ENCODE measurements at places on chromosomes 1 and 21.

- DNase-seq = no peak
Observed at GRCh38 chr1:20080441-20081352, 10.7 kb downstream of the PLA2G5 start.

DNA sequence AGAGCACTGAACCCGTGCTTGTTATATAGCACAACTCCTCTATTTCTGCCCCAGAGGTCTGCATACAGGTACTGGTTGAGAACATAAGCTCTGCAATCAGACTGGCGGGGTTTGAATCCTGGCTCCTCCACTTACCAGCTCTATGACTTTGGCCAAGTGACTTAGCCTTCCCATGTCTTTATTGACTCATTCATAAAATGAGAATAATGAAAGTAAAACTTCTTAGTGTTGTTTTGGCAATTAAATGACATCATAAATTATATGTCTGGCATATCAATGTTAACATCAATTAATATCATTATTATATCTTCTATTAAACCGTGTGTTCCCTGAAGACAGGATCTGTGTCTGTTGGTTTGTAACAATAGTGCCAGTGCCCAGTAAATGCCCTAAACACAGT lies 4.3 kb downstream of the INKA2 start:
- no peak for DNase-seq

- no peak for DNase-seq
Observed at GRCh38 chr1:106717591-106717990, 338.9 kb upstream of the PRMT6 start.

- no peak for DNase-seq
Observed at GRCh38 chr1:66396212-66396890, 137.6 kb upstream of the SGIP1 start.

GRCh38 chr1:209486861-209487593 lies 96.5 kb upstream of the CAMK1G start:
- no peak for DNase-seq

DNA sequence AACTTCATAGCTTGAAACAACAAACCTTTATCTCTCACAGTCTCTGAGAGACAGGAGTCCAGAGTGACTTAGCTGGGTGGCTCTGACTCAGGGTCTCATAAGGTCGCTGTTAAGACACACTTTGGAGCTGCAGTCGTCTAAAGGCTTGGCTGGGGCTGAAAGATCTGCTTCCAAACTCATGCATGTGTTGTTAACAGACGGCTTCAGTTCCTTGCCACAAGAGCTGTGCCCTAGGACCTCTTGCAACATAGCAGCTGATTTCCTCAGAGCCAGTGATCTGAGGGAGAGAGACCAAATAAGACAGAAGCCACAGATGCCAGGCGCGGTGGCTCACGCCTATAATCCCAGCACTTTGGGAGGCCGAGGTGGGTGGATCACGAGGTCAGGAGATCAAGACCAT lies 176.8 kb downstream of the DISC1 start:
- DNase-seq = no peak

DNA sequence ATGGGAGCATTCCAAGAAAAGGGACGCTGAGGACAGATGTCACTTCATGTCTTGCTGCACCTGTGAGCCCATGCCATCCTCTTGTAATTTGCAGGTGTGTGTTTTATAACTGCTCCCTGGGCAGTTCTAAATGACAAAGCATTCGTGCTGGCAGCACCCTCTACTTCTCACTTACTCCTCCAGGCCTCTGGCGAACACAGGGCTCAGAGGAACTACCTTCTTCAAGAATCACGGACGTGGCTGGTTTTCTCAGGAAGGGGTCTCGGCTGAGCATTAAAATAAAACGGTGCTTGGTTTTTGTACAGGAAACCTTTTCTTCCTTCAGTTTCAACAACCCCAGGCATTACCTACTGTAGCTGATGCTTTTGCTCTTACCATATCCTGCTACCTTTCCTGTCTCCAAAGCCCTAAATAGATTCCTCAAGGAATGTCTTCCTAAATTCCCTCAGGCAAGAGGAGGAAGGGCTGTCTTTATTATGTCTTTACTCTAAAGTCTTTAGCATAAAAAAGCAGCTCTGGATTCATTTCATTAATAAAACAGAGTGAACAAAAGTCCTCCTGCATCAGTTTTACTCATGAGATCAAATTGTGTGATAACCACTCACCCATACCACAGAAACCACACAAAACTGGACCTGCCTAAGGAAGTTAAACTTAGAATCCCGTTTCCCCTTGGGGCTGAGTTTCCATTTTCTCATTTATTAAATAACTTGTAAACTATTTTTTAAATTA lies 79.0 kb upstream of the MAP10 start:
- DNase-seq = no peak

DNA sequence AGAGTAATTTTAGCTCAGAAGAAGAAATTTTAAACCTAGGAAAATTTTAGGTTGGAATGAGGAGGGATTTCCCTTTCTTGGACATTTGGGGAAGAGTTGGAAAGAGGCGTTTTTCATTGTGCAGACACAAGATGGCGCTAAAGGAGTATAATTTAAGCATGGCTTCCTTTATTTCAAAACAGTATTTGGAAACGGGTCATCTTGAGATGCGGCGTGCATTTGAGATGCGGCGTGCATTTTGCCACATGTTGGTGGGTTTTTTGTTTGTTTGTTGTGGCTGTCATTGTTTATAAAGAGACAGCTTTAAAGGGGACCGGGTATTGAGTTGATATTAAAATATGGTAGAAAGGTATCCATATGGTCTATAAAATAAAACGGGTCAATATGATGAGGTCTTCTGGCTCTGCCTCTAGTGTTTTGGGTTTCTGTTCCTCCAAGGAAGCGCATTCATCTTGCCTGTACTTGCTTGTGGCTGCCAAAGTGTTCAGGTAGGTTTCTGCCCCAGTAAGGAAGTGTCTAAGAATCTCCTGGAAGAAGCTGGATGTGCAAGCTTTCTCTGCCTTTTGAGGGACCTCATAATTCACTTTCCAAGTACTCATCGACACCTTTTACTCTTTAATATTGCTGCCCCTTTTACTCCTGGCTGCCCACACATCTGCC lies 210.3 kb downstream of the SLC35F3 start:
- DNase-seq = peak; percentile 22

DNA sequence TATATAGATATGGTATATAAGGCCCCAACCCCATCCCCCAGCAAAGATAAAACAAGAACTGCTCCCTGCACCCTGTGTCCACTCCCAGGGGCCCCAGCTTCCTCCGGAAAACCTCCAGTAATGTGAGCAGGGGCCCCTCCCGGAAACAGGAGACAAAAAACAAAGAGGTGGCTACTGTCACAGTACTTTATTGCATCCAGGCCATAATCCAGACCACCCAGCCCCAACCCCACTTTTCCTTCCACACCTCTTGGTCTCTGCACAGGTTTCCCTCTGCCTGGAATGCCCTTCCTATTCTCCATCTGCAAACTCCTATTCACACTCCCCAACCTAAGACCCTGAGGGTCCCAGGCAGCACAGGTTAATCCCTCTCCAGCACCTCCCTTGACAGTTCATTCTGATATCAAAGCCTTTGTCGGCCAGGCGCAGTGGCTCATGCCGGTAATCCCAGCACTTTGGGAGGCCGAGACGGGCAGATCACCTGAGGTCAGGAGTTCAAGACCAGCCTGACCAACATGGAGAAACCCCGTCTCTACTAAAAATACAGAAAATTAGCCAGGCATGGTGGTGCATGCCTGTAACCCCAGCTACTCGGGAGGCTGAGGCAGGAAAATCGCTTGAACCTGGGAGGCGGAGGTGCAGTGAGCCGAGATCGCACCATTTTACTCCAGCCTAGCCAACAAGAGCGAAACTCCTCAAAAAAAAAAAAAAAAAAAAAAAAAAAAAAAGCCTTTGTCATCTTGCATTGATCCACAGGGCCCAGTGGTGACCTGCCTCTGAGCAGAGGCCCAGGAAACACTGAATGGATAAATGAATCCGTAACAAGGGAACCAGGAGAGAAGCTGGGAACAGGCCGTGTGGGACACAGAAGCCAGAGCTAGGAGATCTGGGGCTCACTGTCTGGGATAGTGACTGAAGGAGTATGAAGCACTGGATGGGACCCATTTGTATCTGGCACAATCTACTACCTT lies 2.3 kb upstream of the AUNIP start:
- no peak for DNase-seq

DNA sequence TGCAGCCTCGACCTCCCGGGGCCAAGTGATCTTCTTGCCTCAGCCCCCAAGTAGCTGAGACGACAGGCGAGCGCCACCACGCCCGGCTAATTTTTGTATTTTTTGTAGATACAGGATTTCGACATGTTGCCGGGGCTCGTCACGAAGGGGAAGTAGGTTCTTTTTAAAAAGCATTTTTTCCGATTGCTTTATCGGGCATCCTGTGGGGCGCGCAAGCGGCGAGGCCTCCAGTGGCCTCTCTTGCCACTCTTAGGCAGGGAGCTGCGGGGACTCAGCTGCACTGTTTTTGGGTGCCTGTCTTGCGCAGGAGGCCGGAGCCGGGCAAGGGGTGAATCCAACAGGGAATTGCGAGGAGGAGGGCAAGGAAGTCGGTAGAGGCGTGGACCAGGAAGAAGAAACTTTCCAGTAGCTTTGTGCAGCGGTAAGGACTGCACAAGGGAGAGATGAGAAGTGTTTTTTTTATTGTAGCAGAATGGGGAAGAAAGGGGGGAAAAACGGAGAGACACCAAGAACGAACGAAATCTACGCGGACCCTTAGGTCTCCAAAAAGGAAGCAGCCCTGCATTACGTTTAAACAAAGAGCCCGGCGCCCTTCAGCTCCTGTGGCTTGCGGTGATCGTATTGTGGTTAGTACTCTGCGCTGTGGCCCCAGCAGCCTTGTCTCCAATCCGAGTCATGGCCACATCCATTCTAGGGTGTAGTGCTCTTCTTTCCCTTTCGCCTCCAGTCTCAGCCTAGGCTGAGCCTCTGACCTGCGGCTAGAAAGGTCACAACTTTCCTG lies 164.8 kb downstream of the PPIAL4G start:
- DNase-seq = no peak

DNA sequence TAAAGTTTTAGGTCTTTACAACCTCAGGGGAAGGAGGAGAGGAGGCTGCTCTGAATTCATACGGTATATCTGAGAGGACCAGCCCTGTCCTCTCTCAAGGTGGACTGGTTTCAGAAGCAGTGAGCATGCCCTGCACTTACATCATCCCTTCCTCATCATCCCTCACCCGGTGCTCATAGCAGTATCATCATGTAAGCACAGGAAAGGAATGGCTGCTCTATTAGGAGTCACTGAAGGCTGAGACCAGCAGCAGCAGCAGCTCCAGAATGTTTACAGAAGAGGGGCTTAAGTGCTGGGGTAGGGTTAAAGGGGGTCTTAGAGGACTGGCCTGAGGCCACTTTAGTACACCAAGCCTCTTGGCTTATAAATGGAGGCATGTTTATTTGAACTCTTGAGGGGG lies 185.9 kb downstream of the AK5 start:
- no peak for DNase-seq

DNA sequence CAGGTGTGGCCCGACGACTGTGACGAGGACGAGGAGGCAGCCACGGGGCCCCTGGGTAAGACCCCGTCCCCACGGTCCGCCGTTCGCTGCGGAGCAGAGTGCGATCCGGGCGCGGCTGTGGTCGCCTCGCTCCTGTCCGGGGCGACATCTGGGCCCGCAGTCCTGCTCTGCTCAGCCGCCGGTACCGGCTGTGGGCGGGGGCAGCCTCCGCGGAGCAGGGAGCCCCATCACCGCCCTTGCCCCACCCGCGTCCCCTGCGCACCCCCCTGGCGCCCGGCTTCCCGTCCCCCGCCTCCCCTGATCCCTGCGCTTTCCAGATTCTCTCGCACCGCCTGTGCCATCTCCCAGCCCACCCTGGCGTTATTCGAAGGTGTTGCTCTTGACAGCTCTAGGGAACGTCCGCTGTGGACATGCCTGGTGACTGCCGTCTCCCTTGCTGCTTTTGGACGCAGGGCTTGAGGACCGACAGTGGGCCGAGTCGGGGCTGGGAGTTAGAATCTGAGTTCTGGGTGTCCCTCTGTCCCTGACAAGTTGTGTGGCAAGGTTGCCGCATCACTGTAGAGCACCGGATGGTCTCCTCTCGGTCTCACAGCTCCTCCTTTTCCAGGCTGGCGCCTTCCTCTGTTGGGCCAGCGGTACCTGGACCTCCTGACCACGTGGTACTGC lies 596 bp downstream of the TOR3A start:
- DNase-seq = no peak

GRCh38 chr1:15958793-15959192 lies 17.1 kb downstream of the ZBTB17 start:
- DNase-seq = no peak

DNA sequence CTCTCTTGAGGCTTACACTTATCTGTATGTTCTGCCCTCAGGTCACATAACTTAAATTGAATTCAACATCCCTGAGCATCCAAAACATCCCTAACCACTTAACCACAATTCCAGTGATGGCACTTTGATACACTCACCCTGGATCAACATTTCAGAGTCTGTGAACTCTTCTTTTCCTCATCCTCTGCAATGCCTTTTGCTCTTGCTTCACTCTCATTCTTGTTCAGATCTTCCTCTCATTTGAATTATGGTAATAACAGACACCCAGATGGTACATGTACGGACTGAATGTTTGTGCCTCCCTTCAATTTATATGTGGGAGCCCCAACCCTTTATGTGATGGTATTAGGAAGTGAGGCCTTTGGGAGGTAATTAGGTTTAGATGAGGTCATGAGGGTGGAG lies 33.4 kb downstream of the PTGER3 start:
- no peak for DNase-seq

- no peak for DNase-seq
Observed at GRCh38 chr1:43844114-43844513, 89.5 kb upstream of the ARTN start.

DNA sequence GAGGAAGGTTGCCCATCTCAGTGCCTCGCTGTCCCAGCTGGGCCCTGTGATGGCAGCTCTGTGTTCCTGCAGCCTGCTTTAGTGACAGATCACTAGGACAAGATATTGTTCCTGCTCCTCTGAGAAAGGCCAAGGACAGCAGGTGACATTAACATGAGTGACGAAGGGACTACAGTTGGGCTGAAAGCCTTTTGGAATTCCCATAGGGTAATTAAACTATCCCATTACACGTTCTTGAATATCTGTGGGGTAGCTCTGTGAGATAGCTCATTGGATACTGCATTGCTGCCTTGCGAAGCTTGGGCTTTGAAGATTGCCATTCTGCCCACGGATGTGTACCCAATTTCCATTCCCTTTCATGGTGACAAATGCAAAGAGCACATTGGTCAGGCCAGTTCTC lies 78.2 kb upstream of the COA6 start:
- no peak for DNase-seq

DNA sequence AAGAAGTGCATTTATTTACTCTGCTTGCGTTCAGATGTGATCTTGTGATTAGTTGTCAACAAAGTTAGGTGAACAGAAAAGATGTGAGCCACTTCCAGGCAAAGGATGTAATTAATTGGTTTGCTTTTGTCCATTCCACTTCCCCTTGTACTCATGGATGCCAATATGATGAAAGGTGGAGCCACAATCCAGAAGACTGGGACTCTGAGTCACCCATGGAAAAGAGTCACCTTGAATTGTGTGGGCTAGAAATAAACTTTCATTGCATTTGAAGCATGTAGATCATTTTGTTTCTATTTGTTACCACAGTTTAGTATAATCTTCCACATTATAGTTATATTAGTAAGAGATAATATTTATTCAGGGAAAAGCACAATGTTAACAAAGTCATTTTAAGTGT lies 684.2 kb downstream of the LTN1 start:
- no peak for DNase-seq

All from NCI-H2029 (cell line).